ENCODE measurements at places on chromosomes 5 and 9.

DNA sequence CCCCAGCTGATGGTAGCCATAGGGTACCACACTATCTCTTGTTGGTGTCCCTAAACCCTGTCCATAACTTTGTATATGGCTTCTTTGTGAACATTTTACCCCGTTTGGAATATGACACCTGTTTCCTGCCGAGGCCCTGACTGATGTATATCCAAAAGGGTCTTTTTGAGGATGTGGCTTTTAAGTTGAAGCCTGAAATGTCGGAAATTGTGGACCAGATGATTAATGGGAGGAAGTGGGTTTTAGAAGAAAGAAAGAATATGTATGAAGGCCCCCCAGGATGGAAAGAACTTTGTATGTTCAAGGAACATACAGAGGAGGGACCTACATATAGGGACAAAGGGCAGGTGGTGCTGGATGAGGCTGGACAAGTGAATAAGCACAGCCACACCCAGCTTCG, 16.7 kb upstream of the TNFSF8 start:
- no peak for DNase-seq

DNA sequence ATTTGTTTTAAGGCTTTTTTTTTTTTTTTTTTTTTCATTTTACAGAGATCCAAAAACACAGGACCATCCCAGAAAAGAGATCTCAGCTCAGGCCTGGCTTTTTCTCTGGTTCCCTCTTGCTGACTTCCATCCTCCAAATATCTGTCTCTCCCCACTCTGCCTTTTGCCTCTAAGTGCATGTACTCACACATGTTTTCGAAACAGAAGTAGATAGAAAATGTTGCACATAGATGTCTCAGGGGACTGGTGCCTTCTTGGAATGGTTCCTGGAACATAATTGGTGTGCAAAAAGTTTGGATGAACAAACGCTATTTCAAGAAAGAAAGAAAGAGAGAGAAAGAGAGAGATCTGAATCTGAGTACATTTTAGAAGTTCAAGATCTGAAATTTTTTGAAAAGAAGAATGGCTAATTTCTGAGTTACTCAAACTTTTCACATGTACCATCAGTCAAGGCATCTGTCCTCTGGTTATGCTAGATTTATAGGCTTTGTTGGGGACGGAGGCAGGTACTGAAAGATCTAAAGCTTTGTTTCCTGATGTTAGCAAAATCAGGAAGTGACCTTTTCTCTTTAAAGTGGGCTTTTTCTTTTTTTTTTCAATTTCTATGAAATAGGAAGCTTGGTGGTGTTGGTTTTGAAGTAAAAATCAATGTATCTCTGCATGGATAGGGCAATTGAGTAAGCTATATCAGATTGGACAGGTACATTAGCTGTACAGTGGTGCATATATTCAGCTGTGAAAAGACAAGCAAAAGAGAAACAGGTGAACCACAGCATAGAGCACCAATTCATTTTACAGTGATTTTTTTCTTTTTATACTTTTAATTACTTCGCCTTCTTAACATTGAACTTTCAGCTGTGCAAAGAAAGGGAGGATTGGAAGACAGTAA, 8.5 kb upstream of the TNFSF8 start:
- no peak for DNase-seq

DNA sequence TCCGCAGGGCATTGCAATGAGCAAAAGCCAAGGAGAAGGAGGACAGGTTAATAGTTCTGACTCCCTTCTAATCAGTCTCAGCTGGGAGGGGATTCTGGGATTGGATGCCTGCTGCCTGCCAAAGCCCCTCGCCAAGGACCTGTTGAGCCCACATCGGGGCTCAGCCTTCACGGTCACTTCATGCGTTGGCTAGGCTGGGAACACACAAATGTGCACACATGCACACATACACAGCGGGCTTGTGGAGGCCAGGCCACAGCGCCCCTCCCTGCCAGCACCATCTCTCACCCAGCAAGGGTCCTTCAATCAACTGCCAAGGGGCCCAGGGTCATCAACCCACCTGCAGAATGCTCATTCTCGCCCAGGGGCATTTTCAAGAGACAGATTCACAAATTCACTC, 113.9 kb downstream of the C5orf15 start:
- no peak for DNase-seq

GRCh38 chr5:169992789-169993484, 12.6 kb upstream of the INSYN2B start:
- DNase-seq = no peak

DNA sequence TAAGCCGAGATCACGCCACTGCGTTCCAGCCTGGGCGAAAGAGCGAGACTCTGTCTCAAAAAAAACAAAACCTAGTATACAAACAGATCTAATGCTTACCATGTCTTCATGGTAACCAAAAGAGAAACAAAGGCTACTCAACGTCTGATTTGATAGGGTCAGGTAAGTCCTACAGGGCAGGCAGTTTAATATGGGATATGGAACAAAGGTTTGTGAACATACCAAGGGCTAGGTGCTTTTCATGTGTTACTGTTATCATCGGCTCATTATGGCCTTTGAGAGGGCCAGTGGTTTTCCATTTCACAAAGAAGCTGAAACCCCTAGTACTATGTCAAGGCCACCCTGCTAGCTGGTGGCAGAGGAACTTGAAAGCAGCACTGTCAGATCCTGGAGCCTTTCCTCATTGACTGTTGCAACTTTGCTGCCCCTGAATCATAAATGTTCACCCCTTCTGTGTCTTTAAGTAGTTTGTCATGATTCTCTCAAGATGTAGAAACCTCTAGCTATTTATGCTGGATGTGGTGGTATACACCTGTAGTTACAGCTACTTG, 5.1 kb downstream of the IQGAP2 start:
- DNase-seq = no peak

DNA sequence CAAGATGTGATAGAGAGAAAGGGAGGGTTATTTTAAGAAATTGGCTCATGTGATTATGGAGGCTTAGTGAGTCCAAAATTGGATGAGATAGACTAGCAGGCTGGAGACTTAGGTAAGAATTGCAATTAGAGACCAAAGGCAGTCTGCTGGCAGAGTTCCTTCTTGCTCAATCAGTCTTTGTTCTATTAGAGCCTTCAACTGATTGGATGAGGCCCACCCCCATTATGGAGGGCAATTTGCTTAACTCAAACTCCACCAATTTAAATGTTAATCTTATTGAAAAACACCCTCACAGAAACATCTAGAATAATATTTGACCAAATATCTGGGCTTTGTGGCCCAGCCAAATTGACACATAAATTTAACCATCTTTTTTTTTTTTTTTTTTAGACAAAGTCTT, 23.9 kb upstream of the TPD52L3 start:
- DNase-seq = no peak

- no peak for DNase-seq
Measured at GRCh38 chr5:56988490-56988889, 36.6 kb upstream of the MIER3 start.

DNA sequence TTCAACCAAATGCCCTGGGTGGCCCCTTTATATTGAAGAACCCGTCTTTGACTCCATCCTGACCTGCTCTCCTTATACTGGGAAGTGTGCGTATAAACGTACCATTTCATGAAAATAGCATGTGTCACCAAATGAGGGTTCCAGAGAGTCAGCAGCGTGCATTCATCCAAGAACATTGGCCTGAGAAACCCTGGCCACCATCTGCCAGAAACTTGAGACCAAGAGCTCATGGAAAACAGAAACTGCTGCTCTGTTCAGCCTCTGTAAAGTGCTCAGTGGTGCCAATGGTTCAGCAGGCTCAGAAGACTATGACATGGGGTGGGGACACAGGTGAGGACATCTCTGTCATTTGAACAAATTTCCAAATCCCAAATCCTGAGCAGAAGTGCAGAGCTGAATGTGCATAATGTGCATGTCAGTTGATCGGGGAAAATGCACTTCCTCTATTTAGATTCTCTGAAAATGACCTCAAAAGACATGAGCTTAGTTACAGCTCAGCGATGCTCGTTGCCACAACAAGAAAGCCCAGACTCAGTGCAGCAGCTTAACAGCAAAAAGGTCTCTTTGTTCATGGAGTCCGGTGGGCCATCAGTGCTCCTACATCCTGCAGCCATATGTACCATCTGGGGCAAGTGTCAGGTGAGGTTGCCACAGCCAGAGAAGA, 176.1 kb downstream of the ATPSCKMT start:
- no peak for DNase-seq

- no peak for DNase-seq
Measured at GRCh38 chr9:972501-973294, 3.8 kb upstream of the DMRT3 start.

- no peak for DNase-seq
Measured at GRCh38 chr5:149600932-149601331, 19.6 kb downstream of the ARHGEF37 start.

GRCh38 chr5:2176581-2176980, 293.9 kb upstream of the IRX4 start:
- no peak for DNase-seq

DNA sequence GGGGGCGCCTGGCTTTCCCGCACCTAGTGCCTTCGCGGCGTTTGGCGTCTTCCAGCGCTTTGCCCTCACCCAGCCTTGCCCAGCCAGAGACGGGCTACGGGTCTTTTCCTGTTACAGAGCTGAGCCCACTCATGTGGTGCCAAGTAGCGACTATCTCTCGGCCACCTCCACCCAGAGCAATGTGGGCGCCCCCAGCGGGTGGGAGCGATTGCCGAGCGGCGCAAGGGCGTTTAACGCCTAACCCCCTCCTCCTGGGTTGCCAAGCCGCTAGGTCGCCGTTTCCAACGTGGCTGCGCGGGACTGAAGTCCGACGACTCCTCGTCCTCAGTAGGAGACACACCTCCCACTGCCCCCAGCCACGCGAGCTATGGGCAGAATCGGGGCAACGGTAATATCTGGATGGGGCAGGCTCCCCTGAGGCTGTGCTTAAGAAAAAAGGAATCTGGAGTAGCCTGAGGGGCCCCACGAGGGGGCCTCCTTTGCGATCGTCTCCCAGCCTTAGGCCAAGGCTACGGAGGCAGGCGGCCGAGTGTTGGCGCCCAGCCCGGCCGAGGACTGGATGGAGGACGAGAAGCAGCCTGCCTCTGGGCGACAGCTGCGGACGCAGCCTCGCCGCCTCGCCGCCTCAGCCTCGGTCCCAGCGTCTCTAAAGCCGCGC, 5.8 kb downstream of the TLX3 start:
- no peak for DNase-seq

- no peak for DNase-seq
Measured at GRCh38 chr9:108212184-108212583, 643.6 kb downstream of the ACTL7B start.

GRCh38 chr9:124188331-124189110, 69.2 kb upstream of the NEK6 start:
- DNase-seq = no peak

- no peak for DNase-seq
Measured at GRCh38 chr9:35518981-35519679, 29.2 kb downstream of the RUSC2 start.

DNA sequence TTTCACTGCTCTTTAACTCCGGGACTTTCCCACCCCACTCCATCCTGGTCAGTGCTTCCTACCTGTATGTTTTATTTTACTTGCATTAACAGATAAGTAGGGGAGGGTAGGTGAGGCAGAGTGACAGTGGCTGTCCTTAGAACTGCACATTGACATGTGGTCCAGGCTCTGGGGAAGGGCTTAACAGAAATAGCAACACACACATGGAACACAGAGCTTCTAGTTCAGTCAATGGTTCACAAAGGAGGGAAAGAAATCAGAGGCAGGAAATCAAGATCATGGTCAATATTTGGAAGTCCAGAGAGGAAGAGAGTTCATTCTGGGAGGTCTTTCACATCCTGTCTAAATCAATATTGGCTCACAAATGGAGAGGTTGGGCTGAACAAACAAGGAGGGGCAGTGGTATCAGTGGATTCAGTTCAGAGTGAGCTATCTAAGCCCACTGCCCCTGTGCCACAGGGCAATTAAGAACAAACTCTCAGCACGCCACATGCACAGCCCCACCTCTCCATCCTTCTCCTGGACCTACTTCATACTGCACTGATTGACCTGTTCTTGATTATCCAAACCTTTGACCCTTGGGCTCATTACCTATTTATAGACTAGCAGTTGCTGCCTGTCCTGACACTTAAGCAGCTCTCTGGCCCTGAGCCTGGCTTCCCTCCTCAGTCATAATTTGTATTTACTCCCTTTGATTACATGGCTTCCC, 6.2 kb upstream of the VPS13A start:
- DNase-seq = no peak

DNA sequence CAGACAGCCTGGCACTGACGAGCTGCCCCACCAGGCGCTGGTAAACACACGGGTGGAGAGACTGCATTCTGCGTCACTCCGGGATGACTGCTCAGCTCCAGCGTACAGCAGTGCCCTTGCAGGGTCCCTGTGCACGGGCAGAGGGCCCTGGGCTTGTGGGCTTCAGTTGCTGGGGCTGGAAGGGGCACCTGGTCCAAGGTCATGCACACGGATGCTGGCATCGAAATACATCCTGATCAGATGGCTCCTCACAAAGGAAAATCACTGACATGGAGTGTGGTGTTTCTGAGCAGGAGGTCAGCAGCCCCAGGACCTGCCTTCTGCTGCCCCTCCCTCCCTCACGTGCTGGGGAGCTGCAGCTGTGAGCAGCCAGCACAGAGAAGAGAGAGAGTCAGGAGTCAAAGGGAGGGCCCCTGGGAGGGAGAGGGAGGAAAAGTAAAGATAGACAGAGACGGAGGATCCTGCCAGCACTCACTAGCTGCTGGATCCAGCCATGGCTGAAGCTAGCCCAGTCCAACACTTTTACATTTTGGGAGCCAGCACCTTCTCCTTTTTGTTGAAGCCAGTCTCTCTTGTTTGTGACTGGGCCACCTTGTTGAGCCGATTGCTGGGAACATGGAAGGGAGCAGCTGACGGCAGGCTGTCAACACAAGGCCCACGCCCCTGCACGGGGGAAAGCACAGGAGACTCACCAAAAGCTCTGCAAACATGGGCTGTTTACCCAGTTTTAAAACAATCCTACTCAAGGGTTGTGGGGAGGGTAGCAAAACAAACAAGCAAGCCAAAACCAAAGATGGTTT, 166.5 kb upstream of the PHYKPL start:
- no peak for DNase-seq

- no peak for DNase-seq
Measured at GRCh38 chr9:108416324-108416723, 439.5 kb downstream of the ACTL7B start.

DNA sequence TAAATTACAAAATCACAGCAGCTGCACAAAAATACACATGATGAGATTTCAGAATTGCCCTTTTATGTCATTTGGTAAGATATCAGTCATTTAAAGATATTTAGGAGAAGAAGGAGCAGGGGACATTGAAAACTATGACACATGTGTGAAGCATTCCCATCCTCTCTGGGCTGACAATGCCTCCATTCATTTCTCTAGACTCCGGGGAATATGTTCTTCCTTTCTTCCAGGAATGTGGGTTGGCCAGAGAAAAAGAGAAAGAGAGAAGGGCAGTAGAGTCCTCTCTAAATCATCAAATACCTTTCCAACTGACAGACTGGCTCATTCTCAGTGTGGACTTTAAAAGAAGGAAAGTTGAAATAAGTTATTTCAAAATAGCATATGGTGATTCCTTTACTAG, 205.6 kb upstream of the ADAMTSL1 start:
- peak; percentile 76 for DNase-seq

GRCh38 chr5:174157048-174157447, 111.5 kb downstream of the NSG2 start:
- DNase-seq = no peak

Measured in HS-5 (cell line).